Activated CD4-positive, alpha-beta T cell treated with anti-CD3 and anti-CD28 coated beads, Interleukin-2, amount 10 ng/mL, durations not matched to agents 7 days and 5 days (primary cell): ENCODE measurements at places on chromosomes 3 and 15. TPM values are rescaled to one million over a fixed set of nuclear protein-coding genes. Genes with fewer than 3 reads are reported as not detected.

GRCh38 chr3:178446059-178446458 lies 90.2 kb upstream of the KCNMB2 start:
- no peak overlapping the region for H3K27ac ChIP-seq
- H3K27me3 ChIP-seq, result no peaks in the 10 kb centered on the region
- no peaks in the 10 kb centered on the region for H3K4me1 ChIP-seq

GRCh38 chr3:185401319-185401955 lies 38.5 kb downstream of the MAP3K13 start:
- H3K4me1 ChIP-seq, result no peaks in the 10 kb centered on the region
- no peak overlapping the region for H3K27ac ChIP-seq
- DNase-seq, result no peak
- H3K4me3 ChIP-seq, result no peak overlapping the region
- no peaks in the 10 kb centered on the region for H3K36me3 ChIP-seq

- H3K27me3 ChIP-seq, result no peaks in the 10 kb centered on the region
- DNase-seq, result peak; percentile 28
- H3K4me1 ChIP-seq, result peaks cover 18% of the 10 kb centered on the region
These were observed 156.7 kb upstream of the MEF2A start for GRCh38 chr15:99409097-99409473.

GRCh38 chr15:25171111-25171811 lies 216.5 kb downstream of the SNRPN start:
- peaks cover 4% of the 10 kb centered on the region for H3K36me3 ChIP-seq
- no peak overlapping the region for H3K4me3 ChIP-seq
- no peaks in the 10 kb centered on the region for H3K4me1 ChIP-seq
- DNase-seq, result no peak

GRCh38 chr3:72629191-72629631 lies 219.0 kb downstream of the SHQ1 start:
- no peaks in the 10 kb centered on the region for H3K27me3 ChIP-seq
- peaks cover 39% of the 10 kb centered on the region for H3K4me1 ChIP-seq
- DNase-seq, result no peak
- peaks cover 2% of the 10 kb centered on the region for H3K36me3 ChIP-seq

Gene CCR9
- total RNA-seq, result 0.15 TPM

Gene ABHD6
- total RNA-seq, result 4.1 TPM

GRCh38 chr3:45657853-45658252 lies 31.3 kb upstream of the SACM1L start:
- H3K4me1 ChIP-seq, result peaks cover 18% of the 10 kb centered on the region
- no peak overlapping the region for H3K4me3 ChIP-seq

GRCh38 chr15:69881766-69882165 lies 216.0 kb downstream of the TLE3 start:
- no peaks in the 10 kb centered on the region for H3K27me3 ChIP-seq
- no peak for DNase-seq
- H3K4me1 ChIP-seq, result no peaks in the 10 kb centered on the region
- no peak overlapping the region for H3K4me3 ChIP-seq
- H3K36me3 ChIP-seq, result peaks cover 2% of the 10 kb centered on the region
- no peak overlapping the region for H3K27ac ChIP-seq

DNA sequence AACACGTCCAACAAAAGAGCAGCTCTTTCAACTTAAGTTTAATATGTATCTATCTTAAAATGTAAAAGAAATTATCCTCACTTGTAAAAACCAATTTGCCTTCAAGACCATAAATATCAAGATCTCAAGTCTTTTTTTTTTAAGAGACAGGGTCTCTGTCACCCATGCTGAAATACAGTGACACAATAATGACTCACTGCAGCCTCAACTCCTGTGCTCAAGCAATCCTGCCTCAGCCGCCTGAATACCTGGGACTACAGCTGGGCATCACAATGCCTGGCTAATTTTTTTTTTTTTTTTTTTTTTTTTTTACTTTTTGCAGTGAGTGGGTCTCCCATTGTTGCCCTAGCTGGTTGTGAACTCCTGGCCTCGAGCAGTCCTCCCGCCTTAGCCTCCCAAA lies 26.0 kb downstream of the ACAP2 start:
- no peak overlapping the region for H3K4me3 ChIP-seq
- no peaks in the 10 kb centered on the region for H3K27me3 ChIP-seq
- no peak for DNase-seq
- no peak overlapping the region for H3K27ac ChIP-seq
- peaks cover 15% of the 10 kb centered on the region for H3K4me1 ChIP-seq

Gene CCR8
- 1.9 TPM for total RNA-seq

Gene POPDC2
- 1.7 TPM for total RNA-seq

- peak overlapping the region; percentile 37 for H3K4me3 ChIP-seq
- H3K36me3 ChIP-seq, result peaks cover 54% of the 10 kb centered on the region
- H3K27ac ChIP-seq, result peak overlapping the region; percentile 92
- peaks cover 80% of the 10 kb centered on the region for H3K4me1 ChIP-seq
These were observed 42.8 kb downstream of the ZNF609 start for GRCh38 chr15:64503197-64503596.

Gene NR1I2
- total RNA-seq, result not detected

DNA sequence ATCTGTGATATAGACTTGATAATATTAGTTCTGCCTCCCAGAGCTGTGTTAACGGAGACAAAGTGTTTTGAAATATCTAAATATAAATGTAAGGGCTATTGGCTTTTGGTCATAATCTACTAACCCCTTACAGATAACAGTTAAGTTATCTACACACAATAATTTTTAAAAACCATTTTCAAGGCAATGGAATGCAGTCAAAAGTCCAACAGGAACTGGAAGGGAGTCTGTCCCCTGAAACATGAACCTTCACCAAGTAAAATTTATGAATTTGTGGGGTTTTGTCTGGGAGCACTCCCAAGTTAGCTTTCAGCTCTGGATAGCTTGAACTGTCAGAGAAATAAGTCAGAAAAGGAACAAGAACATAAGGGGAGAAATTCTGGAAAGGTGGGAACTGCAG lies 312.3 kb upstream of the ICE2 start:
- no peak for DNase-seq
- no peak overlapping the region for H3K27ac ChIP-seq
- no peak overlapping the region for H3K4me3 ChIP-seq
- H3K36me3 ChIP-seq, result peaks cover 28% of the 10 kb centered on the region
